Posterior cingulate gyrus (tissue), 11 donors: ENCODE measurements at places on chromosomes 3 and 15.

- no peak for DNase-seq
Measured at GRCh38 chr3:169345662-169346331, 317.7 kb downstream of the MECOM start.

GRCh38 chr15:92707880-92708551 lies 52.4 kb upstream of the FAM174B start:
- no peak for DNase-seq

- DNase-seq: no peak
Measured at GRCh38 chr3:156206157-156206556, 85.8 kb downstream of the KCNAB1 start.

GRCh38 chr3:101567528-101568317 lies 6.1 kb downstream of the TRMT10C start:
- no peak for DNase-seq

DNA sequence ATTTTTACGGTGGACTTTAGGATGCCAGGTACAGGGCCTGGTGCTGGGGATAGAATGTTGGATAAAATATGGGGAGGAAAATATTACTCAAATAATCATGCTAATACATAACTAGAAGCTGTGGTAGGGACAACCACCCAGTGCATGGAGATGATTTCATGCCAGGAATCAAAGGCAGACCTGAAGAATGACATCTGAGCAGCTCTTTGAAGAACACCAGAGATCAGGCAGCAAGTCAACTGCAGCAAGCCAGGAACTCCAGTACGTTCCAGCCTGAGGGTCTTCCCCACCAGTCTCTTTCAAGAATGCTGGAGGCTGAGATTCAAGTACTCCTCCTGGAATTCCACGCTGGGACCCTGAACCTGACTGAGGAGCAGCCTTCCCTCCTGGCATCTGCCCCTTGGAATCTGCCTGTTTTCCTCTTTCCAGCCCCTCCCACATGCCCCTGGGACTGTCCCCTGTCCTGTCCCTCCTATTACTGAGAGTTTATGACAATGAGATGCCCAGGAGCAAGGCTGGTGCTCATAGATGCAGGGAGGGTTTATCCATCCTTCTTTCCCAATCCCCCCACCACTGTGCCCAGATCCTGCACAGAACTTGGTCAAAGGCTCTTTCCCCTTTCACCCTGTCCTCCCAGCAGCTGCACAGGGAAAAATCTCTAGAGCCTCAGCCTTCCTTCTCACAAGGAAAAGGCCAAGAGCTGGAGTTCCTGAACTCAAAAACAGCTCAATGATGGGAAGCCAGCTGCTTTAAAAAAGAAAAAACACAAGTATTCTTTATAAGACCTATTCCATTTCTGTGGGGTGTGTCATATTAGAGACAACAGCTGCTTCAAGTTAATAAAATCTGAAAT lies 68.0 kb downstream of the PDZRN3 start:
- no peak for DNase-seq

GRCh38 chr15:96218623-96219455 lies 111.7 kb upstream of the NR2F2 start:
- DNase-seq: no peak

GRCh38 chr15:60635507-60636352 lies 156.8 kb upstream of the ICE2 start:
- DNase-seq: no peak

DNA sequence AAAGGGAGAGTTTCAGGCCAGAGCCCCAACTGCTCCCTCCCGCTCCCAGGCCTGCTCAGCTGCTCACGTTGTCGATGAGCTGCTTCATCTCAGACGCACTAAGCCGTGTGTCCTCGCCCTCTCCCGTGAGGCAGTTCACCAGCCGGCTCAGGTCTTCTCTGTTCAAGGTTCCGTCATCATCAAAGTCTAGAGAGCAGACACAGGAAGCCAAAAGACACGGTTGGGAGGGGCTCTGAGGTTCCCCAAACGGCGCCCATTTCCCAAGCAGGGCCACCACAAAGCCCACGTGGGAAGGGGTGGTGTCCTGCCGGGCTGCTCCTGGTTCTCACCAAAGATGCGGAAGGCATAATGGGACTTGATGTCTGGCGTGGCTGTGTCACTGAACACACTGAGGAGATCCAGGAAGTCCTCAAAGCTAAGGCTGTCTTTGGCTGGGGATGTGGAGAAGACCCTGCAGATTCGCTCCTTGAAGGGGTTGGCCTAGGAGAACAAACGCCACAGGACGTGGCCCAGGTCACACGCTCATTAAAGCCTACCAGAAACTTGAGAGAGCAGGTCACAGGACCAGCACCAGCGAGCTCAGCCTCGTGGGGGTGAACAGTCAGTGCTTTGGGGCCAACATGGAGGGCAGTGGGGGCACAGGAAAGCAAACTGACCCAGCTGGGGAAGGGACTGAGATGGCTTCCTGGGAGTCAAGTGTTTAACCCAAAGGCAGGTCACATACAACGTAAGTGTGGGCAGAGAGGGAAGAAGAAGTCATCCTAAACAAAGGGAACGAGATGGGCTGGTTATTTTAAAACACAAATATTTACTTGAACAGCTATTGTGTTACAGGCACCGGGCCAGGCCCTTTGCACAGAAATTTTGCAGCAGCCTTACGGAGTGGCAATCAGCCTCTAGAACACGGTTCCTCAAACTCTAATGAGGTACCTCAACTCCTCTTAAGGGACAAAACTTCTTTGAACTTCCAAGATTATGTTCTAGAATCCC lies 2.4 kb downstream of the CIB1 start:
- DNase-seq: peak; percentile 86

DNA sequence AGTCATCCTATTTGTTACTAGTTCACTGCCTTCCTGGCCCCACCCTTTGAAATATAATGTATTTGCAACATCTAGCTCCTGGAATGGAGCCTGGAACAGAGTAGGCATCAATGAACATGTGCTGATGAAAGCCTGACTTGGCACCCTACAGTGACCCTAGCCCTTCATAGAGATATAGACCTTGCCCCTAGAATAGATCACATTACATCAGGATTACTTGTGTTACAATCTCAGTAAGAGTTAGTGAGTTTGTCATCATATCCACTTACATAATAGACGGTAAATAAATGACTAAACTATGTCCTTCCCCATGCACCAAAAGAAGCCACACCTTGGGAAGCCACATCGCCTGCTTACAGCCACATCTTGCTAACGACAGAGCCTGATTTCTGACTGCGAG lies 110.5 kb upstream of the WNT5A start:
- no peak for DNase-seq

GRCh38 chr3:31288641-31289100 lies 244.1 kb upstream of the STT3B start:
- DNase-seq: peak; percentile 16

DNA sequence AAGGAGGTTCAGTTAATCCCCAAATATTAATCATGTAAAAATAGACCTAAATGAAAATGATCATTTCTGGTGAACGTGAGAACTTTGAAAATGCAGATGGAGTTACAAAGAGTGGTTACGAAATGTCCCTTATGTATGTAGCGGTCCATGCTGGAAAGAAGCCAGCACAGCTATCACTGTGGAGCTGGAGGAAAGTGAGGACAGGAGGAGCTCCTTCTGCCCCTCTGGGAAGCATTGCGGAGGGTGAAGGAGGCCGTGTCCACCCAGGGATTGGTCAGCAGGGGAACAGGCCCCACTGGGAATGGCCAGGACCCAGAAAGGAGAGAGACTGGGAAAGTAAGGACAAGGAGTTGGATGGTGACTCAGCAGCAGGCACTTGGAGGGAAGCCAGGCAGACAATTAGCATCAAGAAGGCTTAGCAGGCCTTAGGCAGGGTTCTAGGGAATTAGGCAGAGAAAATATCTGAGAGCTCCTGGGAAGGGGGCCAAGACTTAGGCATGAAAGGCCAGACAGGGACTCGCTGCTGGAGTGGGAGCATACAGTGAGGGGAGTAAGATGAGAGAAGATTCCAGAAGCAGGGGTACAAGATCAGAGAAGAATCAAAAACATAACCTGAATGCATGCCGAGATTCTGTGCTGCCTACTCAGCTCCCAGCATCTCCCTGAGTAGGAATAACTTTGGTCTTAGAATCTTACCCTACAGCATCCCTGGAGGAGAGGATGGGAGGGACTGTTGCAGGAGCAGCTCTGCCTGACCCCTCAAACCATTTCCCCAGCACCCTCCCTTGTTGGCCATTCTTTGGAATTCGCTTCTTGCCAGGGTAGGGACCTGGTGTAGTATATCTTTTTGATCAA lies 171.0 kb upstream of the UMPS start:
- peak; percentile 54 for DNase-seq
